NCI-H460 (cell line): ENCODE measurements at places on chromosomes 2 and 18.
A peak's percentile ranks its signal among the peaks of the same experiment; 100 is the strongest.

GRCh38 chr2:158973116-158973956 is 4.9 kb downstream of the TANC1 start:
- DNase-seq: no peak

GRCh38 chr2:241036397-241036963 is 38.1 kb downstream of the SNED1 start:
- peak; percentile 14 for DNase-seq

DNA sequence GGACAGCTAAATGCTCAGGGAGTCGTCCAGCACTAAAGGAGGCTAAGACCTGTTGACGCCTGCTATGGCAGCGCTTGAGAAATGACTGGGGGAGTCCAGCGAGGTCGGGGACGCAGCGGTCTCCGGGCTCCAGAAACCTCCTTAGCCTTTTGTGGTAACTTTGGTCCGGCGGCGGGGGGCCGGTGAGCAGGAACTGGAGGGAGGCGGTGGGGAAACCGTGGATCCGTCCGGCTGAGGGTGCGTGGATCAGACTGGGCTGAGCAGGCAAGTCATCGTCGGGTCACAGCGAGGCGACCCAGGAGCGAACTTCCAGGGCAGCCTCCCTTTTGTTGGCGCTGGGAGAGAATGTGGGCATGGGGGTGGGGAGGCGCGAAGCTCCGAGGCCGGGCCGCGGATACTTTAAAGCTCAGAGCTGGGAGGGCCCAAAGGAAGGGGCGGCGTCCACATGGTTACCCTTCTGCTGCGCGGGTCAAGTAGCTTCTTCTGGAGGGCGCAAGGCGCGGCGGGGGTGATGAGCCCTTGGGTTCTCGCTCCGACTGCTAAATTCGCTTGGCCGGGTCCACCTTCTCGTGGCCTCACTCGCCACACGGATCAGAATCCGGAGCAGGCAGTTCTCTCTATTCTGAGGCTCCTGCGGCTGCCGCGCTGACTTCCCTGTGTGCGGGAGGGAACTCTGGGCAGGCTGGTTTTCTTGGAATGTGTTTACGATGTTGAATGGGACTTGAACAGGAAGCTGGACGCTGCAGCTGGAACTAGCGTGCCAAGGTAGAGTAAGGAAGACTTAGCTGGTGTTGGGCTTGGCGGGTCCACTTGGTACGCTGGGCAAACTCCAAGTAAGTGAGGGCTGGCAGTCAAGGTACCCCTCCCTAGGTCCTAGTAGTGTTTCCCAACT is 920 bp downstream of the GULP1 start:
- DNase-seq: peak; percentile 82

DNA sequence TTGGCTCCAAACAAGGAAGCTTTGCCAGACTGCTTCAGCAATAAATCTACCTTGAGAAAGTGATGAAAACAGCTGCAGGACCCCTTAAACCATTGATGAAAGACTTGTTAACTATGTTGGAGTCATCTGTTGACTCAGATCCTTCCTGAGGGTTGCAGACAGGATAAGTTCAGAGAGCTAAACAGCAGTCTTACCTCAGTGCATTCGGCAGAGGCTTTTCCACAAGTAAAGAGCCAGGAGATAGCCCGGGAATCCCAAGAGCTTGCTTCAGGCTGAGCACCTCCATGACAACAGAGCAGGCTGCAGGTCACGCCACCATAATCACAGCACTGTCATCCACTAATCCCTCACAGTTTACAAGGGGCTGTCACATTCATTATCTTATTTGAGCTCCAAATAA is 23.7 kb downstream of the KIAA2012 start:
- no peak for DNase-seq

DNA sequence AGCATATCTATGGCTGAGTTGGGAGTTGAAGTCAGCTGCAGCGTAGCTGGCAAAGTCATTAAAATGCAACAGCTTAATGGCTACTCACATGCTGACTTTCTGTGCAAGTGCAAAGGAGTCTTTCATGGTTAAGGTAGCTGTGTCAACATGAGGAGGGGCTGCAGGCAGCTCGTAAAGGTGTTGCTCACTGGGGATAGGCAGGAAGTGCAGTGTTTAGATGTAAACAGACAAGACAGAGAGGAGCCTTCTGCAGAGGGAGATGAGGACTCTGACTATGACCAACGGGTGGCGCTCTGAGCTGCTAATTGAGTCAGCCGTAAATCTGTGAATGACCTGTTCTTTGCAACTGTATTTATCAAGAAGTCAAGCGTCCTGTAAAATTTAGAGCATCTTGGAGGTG is 22.3 kb upstream of the CAVIN2 start:
- peak; percentile 80 for DNase-seq

DNA sequence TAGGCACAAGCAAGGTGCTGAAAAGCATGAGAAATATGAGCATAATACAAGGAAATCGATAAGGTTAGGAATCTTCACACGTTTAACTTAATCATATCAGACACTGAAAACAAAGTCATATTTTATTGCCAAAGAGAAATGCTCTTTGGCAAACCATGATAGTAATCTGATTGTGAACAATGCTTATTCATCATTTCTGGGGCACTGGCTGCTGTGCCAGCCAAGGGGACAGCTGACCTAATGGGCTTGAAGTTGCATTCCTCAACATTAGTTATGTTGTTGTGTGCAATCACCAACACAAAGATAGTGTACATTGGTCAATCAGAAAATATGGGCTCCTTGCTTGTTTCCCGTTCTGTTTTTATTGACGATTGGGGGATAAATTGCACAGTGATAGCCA is 83.5 kb downstream of the DPP10 start:
- no peak for DNase-seq

DNA sequence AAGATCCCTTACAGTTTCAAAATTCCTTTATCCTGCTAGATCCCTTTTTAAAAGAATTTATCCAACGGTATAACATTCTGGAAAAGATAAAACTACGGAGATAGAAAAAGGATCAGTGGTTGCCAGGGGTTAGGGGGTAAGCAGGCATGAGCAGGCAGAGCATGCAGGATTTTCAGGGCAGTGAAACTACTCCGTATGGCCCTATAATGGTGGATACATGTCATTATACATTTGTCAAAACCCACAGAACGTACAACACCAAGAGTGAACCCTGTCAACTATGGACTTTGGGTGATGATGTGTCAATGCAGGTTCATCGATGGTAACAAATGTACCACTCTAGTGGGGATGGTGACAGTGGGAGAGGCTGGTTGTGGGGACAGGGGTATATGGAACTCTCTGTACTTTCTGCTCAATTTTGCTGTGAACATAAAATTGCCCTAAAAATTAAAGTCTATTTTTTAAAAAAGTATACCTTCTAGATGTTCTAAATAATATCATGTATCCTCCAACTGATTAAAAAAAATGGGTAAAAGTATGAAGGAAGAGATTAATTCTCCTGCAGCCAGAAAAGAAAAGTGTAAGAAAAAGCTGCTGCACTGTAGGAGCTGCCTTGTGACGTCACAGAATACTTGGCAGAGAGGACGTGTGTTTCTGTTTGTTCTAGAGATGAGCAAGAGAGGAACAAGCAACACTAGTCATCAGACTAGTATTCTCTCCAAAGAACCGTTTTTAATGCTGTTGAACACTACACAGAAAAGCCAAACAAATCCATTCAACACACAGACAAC is 23.6 kb downstream of the ANKRD44 start:
- peak; percentile 91 for DNase-seq

DNA sequence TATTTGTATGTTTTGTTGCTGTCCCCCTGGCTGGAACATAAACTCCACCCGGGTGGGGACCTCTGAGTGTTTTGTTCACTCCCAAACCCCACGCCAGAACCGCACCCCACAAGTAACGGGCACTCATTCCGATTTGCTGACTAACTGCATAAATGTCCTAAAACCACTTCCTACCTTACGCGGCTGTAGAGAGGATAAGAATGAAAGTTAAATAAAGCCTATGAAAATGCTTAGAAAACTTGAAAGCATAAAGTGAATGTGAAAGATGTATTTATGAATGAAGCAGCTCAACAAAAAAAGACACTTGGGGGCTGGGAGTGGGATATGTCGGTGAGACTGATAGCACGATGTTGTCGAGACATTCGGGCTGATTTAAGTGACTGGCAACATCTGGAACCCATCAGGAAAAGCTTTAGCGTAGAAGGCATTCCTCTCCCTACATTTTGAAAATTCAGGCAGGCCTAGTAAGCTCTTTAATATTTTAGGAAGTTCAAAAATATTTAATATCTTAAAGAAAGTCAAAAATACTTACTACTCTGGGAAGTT is 206.7 kb downstream of the SH3RF3 start:
- no peak for DNase-seq

- no peak for DNase-seq
Observed at GRCh38 chr18:6341709-6342108, 73.0 kb downstream of the L3MBTL4 start.

GRCh38 chr2:7693246-7694075 is 776.2 kb downstream of the RNF144A start:
- DNase-seq: peak; percentile 87

DNA sequence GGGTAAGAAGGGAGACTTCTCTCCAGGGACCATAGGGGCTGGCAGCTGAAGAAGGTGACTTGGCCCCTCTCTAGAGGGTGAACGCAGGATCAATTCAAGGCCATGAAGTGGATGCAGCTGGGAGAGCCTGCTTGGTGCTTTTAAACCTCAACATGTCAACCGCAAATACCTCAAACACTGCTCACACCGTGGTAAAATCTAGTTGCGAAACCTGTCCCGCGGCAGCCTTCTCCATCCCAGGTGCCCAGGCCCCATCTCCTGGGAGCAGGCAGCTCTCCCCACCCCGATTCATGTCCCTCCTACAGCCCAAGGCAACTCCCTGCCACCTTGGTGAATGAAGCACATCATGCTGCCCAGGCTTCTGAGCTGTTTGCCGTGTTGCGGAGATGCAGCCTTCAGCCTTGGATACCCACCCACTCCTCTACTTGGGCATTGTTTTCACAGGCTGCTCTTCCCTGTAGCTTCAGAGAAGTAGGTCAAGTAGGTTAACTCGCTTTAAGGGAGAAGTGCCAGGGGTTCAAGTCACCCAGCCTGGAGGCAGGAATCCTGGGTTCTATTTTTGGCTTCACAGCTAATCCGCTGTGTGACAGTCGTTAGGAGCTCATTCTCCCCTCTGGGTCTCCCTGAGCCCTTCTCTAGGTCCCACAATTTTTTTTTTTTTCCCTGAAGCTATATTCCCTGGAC is 6.2 kb upstream of the EFR3B start:
- DNase-seq: no peak

GRCh38 chr2:126656431-126657147 is 631 bp downstream of the GYPC start:
- DNase-seq: no peak

DNA sequence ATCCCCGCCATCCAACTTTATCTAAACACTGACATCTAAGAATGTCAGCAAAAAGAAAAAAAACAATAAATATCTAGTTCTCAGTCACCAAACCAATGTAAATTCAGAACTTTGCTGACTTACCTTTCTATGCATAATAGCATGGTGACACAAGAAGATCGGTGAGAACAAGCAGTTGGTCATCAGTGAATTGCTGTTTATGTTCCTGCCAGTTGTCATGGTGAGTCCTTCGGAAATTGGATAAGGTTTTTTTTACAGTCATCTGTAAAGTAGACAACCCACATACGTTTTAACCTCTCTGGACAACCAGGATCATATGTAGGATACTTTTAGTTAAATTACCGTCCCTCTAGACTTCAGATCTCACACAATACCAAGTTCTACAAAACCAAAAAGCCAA is 6.2 kb upstream of the GPR75 start:
- DNase-seq: no peak

DNA sequence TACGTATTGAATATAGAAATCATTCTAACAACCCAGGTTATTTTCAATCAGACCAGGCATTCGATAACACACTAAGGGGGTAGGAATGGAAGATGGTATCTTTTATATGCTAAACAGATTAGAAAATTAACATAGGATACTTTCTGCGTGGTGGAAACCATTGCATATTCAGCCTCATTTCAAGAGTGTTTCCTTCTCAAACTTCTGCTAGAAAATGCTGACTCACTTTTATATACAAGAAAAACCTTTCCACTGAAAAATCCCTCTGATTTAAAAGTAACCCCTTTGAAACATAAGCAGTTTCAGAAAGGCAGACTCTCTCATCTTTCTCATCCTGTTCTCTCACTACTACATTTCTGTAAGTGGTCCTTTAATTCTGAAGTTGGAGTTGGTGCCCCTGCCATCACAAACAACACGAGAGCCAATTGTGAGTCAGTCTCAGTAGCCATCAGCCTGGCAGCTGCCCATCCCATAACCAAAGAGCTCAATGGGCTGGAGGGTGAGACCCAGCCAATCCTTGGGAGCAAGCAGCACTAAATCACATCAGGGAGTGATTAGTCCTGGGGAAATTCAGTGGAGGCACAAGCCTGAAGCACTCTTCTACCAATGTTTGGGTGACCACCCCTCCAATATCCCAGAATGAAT is 343.1 kb downstream of the CELF4 start:
- DNase-seq: peak; percentile 1

- DNase-seq: no peak
Observed at GRCh38 chr2:27915874-27916273, 25.3 kb downstream of the BABAM2 start.

GRCh38 chr2:2960441-2961133 is 417.0 kb downstream of the EIPR1 start:
- DNase-seq: no peak

GRCh38 chr2:6810961-6811360 is 54.7 kb downstream of the CMPK2 start:
- no peak for DNase-seq

DNA sequence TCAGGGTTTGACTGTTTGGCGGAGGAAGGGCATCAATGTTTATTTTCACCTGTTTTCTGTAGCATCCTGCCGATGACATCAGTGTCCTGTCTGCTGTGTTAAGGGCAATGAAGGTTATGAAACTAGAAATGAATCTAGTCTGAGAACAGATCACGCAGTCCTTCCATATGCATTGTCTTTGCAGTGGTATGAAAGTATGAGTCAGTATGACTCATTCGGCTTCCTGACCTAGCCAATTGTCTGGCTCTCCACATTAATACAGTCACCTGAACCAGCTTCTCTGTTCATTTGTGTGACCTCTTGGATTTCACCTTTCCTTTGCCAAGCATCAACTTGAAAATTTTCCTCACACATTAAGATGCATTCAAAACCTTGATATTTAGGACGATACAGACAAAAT is 353.8 kb downstream of the RND3 start:
- DNase-seq: peak; percentile 56

GRCh38 chr2:224933431-224933830 is 108.8 kb downstream of the DOCK10 start:
- no peak for DNase-seq

DNA sequence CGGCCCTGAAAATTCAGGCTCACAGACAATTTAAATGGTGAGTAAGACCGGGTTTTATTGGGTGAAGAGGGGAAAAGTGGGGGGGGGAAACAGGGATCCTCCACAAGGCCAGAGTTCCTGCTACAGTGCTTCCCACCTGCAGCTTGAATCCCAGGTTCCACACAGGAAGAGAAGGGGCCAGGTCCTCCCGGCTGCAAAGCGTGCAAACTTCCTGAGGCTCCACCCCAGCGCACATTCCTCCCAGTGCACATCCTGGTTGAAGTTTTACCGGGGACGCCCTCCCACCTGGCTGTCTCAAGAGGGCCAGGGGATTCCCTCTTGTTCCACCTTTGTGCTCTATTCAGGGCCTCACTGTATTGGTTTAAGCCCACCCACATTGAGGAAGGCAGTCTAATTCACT is 347.7 kb upstream of the REG3G start:
- DNase-seq: no peak
